ENCODE measurements at places on chromosomes 12 and 14.

DNA sequence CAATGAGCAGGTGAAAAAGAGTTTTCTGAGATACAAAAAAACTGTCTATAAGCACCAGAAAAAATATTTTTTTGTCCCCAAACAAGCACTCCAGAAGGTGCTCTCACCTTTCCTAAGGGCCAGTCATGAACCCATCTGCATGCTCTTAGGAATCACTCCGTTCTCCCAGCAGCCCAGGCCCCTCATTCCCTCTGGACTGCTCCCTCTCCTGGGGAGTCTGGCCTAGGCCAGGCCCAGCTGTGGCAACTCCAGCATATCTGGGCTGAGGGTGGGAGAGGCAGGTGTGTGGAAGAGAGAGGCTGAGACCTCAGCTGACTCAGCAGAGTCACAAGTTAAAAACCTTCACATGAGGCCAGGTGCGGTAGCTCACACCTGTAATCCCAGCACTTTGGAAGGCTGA is 54.6 kb downstream of the TRAFD1 start:
- peaks cover 42% of the 10 kb centered on the region for H3K36me3 ChIP-seq
- H3K27ac ChIP-seq = no peak overlapping the region
- H3K4me3 ChIP-seq = no peak overlapping the region
- H3K27me3 ChIP-seq = no peaks in the 10 kb centered on the region
- no peaks in the 10 kb centered on the region for H3K4me1 ChIP-seq

GRCh38 chr12:83224012-83224411 is 537.3 kb downstream of the TMTC2 start:
- no peaks in the 10 kb centered on the region for H3K4me1 ChIP-seq
- H3K27ac ChIP-seq = no peak overlapping the region
- no peaks in the 10 kb centered on the region for H3K27me3 ChIP-seq

- peaks cover 30% of the 10 kb centered on the region for H3K36me3 ChIP-seq
- no peak overlapping the region for H3K27ac ChIP-seq
- H3K4me3 ChIP-seq = no peak overlapping the region
- H3K4me1 ChIP-seq = no peaks in the 10 kb centered on the region
Observed at GRCh38 chr14:65042296-65042695, 55.6 kb downstream of the FNTB start.

- H3K4me1 ChIP-seq = peaks cover 29% of the 10 kb centered on the region
- peak overlapping the region; percentile 98 for H3K27ac ChIP-seq
- H3K27me3 ChIP-seq = no peaks in the 10 kb centered on the region
Observed at GRCh38 chr14:60090864-60091519, 731 bp upstream of the PCNX4 start.

GRCh38 chr14:51828017-51828797 is 32.2 kb upstream of the GNG2 start:
- no peak overlapping the region for H3K27ac ChIP-seq
- no peak overlapping the region for H3K4me3 ChIP-seq
- no peaks in the 10 kb centered on the region for H3K36me3 ChIP-seq
- no peaks in the 10 kb centered on the region for H3K27me3 ChIP-seq

DNA sequence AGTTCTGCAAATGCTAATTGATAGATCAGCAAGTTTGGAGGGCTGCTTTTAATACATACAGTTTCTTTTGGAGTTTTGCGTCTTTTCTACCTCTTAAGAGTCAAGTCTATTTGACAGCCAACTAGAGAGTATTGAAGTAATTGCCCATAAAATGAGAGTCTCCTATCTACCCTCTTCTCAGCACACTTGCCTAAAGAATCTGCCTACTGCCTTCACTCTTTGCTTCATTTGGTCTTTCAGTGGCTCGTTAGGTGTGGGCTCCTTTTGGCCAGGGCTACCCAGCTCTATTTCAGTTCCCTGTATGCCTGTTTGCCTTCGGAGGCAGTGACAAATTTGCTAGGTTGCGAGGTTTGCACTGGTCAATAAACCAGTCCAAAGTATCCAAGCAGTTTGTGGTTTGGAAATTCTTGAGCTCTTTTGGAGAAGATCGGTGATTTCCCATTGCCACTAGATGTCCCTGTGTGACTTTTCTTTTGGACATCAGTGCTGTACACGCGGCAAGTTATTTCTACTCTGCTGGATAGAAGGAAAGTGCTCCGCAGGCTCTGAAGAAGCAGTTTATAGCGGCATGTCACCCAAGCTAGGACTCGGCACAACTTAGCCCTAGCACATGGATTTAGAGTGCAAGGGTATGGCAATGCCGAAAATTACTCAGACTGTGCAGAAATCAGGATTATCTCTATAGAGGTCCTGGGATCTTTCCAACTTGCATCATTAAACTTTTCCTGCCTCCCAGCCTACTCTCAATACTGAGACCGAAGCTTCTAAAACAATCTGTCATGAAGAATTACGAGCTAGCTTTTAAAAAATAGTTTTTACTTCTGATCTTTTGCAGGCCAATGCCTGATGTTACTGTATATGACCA is 38.6 kb downstream of the MGST1 start:
- H3K36me3 ChIP-seq = no peaks in the 10 kb centered on the region
- H3K27me3 ChIP-seq = no peaks in the 10 kb centered on the region
- peak overlapping the region; percentile 52 for H3K4me3 ChIP-seq
- H3K27ac ChIP-seq = no peak overlapping the region

GRCh38 chr12:106919910-106920544 is 35.7 kb upstream of the TMEM263 start:
- no peak overlapping the region for H3K4me3 ChIP-seq
- no peaks in the 10 kb centered on the region for H3K27me3 ChIP-seq
- no peak overlapping the region for H3K27ac ChIP-seq
- H3K4me1 ChIP-seq = no peaks in the 10 kb centered on the region

- H3K36me3 ChIP-seq = no peaks in the 10 kb centered on the region
- no peak for DNase-seq
- no peak overlapping the region for H3K27ac ChIP-seq
Observed at GRCh38 chr12:31362115-31362758, 36.3 kb upstream of the SINHCAF start.
